Activated naive CD8-positive, alpha-beta T cell treated with anti-CD3 and anti-CD28 coated beads, Interleukin-2, amount 50 U/mL, for 16 hours (primary cell): ENCODE measurements at places on chromosomes 16 and 17.

- no peak for DNase-seq
Observed at GRCh38 chr16:50276801-50277555, 10.6 kb downstream of the ADCY7 start.

GRCh38 chr17:10598621-10599020 is 49.2 kb upstream of the MYH2 start:
- no peak for DNase-seq

DNA sequence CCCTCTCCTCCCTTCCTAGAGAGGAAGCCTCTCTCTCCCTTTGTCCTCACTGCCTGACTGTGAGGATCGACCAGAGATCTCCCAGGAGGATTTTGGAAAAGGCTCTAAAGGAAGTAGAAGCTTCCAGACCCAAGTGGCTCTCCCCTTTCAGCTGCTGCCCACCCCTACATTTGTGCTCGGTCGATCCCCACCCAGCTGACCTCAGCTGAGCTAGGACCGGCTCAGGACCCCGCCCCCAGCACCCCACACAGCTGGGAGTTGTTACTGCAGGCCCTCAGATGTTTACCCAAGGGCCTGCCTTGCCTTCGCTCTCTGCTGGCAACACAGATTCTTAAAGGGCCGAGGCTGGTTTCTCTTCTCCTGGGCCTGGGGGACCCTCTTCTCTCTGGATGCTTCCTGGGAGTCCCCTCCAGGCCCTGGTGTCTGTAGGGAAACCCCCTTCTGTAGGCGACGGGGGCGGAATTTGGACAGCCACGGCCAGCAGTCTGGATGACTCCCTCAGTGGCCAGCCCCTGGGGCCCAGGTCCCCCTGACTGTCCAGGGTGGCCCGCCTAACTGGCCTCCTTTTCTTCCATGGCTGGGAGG is 26.9 kb upstream of the TIMP2 start:
- DNase-seq: no peak

DNA sequence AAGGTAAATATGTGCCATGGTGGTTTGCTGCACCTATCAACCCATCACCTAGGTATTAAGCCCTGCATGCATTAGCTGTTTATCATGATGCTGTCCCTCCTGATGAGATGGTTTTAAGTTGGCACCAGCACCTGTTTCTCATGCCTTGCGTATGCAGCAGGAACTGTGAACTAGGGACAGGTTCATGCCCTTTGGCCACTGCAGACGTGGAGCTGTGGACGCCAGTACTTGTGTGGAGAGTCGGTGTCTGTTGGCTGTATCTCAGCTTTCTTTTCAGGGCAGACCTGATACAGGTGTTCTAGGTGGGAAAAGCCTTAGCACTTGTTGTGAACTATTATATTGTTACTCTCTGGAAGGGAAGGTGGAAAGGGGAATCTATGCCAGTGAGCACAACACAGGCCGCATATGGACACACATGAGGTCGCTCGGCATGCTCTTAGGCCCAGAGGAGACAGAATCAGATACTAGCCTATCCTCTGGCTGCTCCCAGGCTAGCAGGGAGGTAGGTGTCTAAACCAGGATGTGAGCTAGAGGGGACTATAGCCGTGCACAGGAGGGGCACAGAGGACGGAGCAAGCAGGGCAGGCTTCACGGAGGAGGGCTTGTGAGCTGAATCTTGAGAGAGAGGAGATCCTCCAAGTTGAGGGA is 22.5 kb downstream of the MSI2 start:
- no peak for DNase-seq

DNA sequence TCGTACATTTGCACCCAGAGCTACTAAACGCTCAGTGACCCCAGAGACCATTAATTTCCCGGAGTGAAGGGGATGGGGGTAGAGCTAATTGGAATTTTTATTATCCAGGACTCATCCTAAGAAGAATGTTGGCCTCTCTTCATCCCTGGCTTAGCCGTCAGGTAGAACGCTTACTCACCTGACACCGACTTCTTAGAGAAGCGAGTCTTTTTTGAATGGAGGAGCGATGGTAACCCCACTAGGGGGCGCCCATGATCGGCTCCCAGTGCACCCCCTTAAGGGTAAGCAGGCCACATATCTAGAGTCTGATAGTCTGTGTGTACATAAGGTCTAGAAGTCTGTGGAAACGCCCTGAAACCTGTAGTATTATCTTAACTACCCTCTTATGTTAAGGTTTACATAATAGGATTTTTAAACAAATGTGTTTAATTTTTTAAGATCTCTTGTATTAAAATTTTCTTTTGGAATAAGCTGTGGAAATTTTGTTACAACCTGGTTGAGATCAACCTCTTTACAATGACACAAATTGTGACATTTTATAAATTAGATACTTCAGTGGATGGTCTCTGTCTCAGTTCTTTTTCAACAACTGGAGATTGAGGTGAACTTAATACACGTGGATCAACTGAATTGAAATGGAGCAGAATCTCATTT is 229.8 kb downstream of the CPPED1 start:
- peak; percentile 27 for DNase-seq

DNA sequence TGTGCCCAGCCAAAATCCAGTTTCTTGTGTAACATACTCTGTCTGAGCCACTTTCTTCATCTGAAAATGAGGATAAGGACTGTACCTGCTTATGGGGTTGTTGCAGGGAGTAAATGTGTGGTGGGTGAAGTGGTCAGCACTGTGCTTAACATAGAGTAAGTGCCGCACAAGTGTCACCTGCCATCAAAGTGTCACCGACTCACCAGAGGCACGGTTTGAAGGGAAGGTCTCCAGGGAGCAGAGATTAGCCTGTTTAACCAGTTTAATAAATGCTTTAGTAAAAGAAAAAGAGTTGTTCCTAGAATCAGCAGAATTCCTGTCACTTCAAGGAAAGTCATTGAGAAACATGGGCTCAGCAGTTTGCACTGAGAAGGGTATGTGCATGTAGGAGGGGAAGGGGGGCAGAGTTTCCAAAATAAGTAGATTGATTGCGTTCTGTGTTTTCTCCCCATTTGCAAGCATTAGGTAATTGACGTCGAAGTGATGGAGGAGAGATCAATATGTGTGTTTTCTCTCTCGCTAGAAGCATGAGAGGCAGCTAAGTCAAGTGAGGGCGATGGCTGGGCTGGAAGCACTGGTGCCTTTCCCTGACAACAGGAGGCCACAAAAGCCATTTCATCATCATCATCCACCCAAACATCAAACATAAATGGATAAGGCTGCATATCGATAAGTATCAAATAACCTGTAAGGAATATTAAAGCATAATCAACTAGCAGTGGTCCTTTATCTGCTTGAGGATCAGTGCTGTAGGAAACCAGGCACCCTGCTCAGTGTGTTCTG is 19.1 kb downstream of the FAM20A start:
- DNase-seq: no peak

- no peak for DNase-seq
Observed at GRCh38 chr16:19294156-19294649, 8.7 kb downstream of the CLEC19A start.

DNA sequence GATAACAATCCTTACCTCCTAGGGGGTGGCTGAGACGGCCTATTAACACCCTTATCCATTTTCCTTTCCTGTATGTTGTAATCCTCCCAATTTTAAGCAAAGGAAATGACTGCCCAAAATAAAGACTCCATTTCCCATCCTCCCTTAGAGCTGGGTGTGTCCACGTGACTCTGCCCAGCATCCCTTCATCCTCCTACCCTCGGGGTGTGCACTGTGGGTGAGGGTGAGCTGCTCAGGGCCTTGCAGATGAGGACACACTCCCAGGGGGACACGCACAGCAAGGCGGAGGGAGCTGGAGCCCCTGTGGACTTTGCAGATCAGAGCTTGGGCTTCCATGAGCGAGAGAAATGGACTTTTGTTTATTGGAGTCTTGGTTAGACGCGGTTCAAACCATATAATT is 186.8 kb downstream of the IRF8 start:
- no peak for DNase-seq

DNA sequence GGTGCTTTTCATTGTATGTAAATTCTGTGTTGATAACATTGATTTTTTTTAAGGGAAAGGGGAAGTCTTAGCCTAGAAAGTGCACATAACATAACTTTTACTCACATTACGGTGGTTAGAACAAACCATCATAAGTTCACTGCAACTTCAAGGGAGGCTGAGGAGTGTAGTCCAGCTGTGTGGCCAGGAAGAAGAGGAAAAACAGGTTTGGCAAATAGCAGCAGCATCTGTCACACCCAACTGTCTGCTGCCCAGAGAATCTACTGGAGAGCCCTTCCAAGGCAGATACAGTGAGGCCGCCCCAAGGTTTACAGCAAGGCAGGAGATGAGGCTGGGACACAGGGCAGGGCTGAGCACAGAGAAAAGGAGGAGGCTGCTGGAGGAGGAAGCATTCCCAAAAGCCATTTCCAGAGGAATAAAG is 60.6 kb downstream of the AIPL1 start:
- no peak for DNase-seq

GRCh38 chr16:85820604-85821372 is 21.3 kb downstream of the COX4I1 start:
- no peak for DNase-seq

DNA sequence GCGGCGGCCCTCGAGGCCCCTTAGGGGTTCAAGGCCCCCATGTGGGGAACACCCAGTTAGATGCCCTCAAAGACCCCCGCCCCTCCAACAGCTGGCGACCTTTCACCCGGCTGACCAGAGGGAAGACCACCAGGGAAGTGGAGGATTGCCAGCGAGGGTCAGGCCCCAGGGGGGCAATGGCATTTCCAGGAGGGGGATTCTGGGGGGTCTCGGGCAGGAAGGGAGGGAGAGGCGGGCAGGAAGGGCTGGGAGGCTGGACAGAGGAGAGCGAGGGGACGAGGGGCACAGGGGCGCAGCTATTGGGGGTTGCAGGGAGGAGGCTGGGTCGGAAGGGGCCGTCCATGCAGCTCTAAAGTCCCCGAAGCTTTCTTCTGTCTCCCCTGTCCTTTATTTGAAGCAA is 139.5 kb downstream of the C16orf95 start:
- DNase-seq: no peak

GRCh38 chr17:58630883-58631522 is 60.8 kb downstream of the TEX14 start:
- peak; percentile 6 for DNase-seq

DNA sequence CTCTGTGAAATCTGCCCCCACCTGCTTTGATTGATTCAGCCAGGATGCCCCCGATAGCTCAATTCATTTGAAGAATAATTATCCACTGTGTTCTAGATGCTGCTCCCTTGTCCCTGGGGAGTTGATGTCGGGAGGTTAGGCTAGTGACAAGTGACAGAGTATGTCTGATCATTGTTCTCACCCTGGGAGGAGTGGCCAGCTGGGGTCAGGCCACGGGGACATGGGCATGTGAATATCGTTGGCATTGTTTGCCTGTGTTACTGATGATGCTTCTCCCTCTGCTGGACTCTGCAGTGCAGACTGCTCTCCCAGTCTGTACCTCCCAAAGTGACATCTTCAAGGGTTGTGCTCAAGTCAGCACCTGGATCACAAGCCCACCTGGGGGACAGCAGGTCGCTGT is 89.9 kb upstream of the C16orf82 start:
- DNase-seq: no peak

GRCh38 chr16:80824623-80825364 is 20.4 kb upstream of the CDYL2 start:
- DNase-seq: no peak

DNA sequence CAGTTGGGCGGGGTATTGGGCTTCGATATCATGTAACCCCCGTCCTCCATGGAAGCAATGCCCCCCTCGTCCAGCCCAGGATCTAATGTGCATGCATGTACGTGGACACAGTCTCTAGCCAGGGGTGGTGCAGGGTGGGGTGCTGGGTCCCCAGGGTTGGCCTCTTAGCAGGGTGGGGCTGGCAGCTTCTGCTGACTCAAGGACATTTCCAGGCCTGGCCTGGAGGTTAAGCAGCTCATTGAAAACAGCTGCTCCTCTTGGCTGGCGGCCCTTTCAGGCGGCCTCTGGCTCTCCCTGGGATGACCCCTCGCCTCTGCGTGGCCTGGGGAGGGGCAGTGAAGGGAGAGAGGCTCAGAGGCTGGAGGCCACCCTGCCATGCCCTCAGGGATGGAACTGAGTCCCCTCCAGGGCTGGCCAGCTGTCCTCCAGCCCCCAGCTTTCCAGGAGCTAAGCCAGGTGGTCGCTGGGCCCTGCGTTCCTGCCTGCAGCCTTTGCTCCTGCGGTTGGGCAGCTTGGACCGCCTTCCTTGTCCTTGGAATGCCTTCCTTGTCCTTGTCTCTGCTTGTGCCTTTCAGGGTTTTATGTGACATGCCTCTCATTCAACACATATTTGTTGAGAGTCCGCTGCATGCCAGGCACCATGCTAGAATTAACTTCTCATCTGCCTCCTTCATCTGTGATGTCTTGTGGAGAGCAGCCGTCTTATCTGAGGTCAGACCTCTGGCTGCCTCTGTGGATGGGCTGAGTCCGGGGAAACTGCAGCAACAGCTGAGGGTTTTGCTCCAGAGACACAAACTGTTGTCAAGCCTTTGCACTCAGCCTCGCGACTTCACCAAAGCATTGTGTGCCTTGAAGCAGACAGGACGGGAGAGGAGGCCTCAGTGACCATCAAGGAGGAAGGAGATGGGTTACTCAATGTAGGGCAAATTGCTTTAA is 26.6 kb downstream of the MRC2 start:
- DNase-seq: no peak

- DNase-seq: no peak
Observed at GRCh38 chr17:57979076-57979475, 9.0 kb downstream of the VEZF1 start.

GRCh38 chr17:78544881-78545755 is 32.1 kb downstream of the DNAH17 start:
- no peak for DNase-seq

DNA sequence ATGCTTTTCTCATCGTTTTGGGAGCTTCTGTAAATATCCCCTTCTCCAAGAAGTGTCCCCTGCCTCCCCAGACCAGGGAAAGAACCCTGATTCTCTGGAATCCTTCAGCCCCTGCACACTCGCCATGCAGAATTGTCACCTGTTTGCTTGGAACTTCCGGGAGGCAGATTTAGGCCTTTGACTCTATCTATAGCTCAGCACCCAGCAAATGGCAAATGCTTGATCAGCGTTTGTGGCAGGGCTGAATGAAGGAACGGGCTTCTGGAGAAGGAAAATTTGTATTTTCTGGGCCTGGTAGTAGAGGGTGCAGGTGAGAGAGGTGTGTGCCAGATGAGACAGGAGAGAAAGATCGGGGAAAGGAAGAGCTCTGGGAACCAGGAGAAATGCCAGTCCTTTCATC is 18.3 kb upstream of the CACNG4 start:
- no peak for DNase-seq

DNA sequence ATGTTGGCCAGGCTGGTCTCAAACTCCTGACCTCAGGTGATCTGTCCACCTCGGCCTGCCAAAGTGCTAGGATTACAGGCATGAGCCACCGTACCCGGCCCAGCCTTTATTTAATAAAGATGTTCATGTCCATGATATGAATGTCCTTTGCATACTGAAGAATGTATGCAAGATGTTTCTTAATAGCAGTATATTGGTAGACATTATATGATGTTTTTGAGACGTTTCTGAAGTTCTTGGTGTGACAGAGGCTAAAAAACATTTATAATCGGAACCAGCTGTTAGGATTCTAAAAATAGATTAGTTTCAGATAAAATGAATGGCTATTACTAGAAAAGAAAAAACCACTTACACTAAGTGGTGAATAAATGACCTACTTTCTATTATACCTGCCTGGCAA is 11.8 kb downstream of the PDZD9 start:
- DNase-seq: no peak
